ENCODE measurements at places on chromosomes 11 and 22.

DNA sequence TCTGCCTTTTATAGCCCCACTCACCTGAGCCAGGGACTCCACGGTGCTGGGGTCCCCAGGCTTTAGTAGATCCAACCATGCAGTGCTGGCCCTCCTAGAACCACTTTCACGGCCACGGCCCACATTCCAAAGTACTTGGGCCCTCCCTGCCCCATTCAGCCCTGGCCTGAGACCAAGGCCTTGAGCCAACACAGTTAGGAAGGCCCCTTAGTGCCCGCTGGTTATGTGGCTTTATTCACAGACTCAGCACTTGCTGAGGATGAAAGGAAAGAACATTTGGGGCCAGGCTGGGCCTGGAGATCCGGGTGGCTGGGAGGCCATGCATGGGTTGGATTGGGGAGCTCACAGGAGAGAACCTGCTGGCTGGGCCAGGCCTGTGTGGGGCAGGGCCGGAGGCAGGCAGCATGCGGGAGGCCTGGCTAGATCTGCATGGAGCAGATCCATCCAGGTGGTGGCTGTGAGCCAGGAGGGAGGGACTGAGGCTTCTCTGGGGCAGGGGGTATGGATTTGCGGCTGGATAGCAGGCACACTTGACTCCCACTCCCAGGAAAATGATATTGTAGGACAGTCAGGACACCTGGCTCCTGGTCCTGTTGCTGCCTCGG, 12.6 kb downstream of the CHRM1 start:
- no peak for DNase-seq

GRCh38 chr22:20272700-20273099, 4.6 kb upstream of the RTN4R start:
- no peak for DNase-seq

DNA sequence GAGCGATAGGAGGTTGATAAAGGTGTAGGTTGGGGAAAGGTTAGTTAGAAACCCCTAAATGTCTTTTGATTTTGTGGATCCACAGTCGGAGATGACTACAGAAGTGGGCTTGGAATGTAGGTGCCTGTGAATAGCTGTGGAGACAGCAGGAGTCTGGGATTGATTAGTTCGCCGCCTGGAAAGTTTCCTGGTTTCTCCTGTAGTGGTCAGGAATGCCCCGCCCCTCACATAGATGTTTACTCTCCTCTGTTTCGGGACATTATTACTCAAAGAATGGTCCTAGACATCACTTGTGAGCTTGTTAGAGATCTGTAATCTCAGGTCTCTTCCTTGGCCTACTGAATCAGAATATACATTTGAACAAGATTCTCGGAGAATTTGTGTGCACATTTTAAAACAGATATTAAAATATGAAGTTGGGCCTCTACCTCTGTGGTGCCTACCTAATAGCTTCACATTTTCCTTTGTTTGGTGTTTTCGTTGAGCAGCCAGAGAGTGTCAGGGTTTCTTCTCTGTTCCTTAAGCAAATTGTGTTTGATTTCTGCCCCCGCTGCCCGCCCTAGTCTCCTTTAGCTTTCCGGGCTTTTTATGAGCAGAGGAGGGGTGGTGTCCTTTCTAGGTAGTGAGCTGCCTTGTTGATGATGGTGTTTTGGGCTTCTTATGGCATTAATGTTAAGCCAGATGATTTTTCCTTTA, 89.4 kb downstream of the PPP6R3 start:
- no peak for DNase-seq

DNA sequence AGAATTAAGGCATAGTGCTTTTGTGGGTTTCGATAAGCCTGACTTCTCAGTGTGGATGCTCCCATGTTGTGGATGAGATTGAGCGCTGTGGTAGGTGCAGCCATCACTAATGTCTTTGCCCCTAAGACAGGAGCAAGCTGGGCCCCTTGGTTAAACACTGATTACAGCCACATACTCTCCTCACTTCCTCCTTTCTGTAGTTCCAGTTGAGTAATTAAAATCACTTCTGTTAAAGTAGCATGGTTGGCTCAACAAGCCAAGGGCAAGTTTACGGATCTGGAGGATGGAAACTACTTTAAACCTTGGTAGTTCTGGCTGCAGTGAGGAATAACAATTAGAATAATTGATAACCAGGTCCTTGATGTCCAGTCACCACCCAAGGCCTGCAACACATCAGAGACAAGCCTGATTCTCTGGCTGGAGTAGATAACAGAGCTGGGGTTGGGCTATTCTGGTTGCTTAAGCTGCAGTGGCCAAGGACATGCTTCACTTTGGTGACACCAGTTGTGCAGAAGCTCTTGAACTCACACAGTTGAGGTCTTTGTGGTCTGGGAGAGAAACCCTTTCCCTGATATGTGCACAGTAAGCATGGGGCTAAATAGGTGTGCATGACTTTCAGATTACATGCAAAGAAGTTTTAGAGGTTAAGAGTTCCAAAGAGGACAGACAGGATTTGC, 81.3 kb downstream of the KIRREL3 start:
- DNase-seq = no peak
